Stimulated activated CD4-positive, alpha-beta T cell treated with anti-CD3 and anti-CD28 coated beads, Interleukin-2, amount 100 ng/mL, for 48 hours (primary cell): ENCODE measurements at places on chromosomes 6 and 20.
A peak's percentile ranks its signal among the peaks of the same experiment; 100 is the strongest.

GRCh38 chr6:137256350-137257103 lies 37.3 kb upstream of the IFNGR1 start:
- DNase-seq = no peak

DNA sequence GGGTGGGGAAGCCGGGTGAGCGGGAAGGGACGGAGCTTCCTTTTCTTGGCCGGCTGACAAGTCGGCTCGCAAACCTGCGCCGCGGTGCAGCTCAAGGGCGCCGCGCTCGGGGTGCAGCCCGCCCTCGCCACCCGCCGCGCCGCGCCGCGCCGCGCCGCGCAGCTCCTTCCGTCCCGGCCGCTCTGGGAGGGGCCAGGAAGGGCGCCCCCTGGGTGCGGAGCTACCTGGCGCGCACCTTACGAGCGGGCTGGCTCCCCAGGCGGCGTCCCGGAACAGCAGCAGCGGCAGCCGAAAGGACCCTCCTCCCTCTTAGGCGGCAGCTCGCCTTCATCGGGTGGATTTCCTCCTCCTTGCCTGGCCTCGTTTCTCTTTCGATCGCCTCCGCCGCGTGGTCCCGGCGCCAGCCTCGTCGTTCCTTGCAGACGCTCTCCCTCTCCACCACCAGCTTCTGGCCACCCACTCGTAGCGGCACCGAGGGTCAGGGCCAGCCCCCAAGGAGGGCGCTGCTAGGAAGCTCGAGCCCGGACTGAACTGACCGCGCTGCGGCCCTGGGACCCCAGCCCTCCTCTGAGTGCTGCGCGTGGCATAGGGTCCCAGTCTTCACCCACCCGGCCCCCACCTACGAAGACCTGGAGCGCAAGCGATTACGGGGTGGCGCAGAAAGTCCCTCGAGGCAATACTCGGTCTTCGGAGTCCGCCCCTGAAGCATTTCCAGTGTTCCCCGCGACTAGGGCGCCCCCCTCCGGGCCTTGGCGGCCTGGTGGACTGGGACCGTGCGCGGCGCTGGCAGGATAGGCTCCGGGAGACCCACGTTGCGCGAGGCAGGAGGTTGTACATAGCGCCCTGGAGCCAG lies at the start of gene MAP3K5:
Gene MAP3K5 (minus strand): TSS at position 68 of the 853 bp plus-strand sequence. CDS start 320 bp downstream, outside the sequence.
- peak; percentile 94 for DNase-seq

- no peak for DNase-seq
Measured at GRCh38 chr6:158270389-158271127, 41.7 kb upstream of the TULP4 start.

DNA sequence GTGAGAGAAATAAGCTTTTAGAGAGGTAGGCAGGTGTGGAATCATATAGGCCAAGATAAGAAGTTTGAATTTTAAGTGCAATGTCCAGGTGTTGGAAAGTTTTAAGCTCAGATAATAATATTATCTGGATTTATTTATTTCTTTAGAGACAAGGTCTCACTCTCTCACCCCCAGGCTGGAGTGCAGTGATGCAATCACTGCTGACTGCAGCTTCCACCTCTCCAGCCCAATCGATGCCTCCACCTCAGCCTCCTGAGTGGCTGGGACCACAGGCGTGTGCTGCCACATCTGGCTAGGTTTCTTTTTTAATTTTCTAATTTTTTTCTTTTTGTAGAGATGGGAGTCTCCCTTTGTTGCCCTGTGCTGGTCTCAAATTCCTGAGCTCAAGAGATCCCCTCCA lies 5.5 kb upstream of the MAS1L start:
- no peak for DNase-seq

DNA sequence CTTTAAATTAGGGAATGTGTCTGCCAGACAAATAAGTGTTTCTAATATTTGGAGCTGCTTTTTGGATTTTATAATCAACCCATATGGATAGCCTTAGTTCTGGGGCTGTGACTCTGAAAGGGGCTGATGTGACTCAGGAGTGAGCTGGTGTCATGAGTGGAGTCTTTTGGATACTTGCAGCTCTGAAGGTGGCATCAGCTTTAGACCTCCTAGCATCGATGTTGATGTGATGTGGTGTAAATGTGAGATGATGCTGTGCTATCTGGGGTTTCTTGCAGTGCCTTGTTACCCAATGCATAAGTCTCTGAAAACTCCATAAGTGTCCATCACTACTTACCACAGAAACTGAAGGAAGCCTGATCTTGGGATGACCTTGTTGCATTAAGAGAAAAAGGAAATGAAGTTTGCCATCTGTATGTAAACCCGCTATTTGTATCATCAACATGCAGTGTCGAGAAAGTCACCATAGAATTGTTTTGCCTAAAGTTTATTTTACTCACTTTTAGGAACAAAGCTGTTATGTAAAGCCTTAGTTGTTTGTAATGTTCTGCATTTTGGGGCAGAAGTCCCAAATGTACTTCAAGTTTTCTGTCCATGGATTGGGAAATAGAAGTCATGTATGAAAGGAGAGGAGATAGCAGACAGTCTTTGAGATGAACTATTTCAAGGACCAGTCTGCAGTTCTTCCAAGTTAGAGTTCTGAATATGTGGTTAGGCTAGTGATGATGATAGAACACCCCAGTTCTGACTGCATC lies 8.0 kb downstream of the FOXO3 start:
- DNase-seq = no peak

DNA sequence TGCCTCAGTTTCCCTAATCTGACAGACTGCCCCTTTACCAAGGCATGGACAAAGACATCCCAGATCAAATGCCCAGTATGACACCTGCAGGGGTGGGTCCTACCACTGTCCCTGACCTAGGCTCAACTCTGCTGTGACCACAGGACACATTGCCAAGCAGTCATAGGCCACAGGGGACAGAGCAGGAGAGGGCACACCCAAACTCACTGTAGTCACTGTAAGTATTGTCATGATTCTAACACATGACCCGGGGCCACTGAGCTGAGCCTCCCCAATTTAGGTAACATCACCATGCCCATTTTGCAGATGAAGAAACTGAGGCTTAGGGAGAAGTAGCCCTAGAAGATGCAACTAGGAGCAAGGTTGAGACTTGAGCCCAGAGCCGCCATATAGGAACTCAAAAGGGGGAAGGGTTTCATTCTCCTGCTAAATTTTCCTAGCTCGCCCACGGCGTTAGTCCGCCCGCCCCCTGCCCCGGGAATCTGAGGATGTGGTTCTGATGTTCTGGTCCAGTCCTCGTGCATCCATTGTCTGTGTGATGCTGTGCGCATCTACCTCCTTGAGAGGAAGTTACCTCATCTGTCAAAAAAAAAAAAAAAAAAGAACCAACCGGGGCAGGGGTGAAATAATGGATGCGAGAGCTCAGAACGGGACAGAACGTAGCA lies 44.8 kb downstream of the PMEPA1 start:
- DNase-seq = no peak

- DNase-seq = no peak
Measured at GRCh38 chr6:119476554-119476953, 127.0 kb upstream of the MAN1A1 start.

GRCh38 chr6:116975600-116975999 lies 98.6 kb downstream of the RFX6 start:
- no peak for DNase-seq
